ENCODE measurements at places on chromosomes 3 and 15. TPM values are rescaled to one million over a fixed set of nuclear protein-coding genes. Genes with fewer than 3 reads are reported as not detected.

DNA sequence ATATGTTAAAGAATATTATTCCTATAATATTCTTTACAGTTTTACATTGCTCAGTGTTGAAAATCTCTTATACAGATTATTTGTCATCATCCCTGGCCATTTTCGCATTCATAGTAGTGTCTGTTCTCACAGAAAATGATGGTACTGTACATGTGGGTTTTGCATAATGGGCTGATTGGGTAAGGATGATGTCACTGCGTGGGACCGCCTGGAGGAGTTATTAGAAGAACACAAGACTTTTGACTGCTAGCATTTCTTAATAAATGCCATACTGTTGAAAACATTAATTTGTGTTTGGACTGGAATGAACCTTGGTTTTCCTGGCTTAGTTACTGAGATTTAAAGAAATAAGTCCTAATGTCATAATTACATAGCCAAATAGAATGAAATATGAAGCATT is 20.3 kb downstream of the LRCH3 start:
- no peak for DNase-seq

The ASB14 gene
- total RNA-seq, result 0.20 TPM

- peak; percentile 67 for DNase-seq
Observed at GRCh38 chr15:81504170-81504905, 130.3 kb upstream of the TMC3 start.

- no peak for DNase-seq
Observed at GRCh38 chr3:121481106-121481880, 64.5 kb downstream of the POLQ start.

The LRRIQ4 gene
- not detected for total RNA-seq

The FGF12 gene
- 1.3 TPM for total RNA-seq

- no peak for DNase-seq
Observed at GRCh38 chr3:170754311-170754693, 115.7 kb downstream of the RPL22L1 start.

The HEMK1 gene
- total RNA-seq, result 14.0 TPM

DNA sequence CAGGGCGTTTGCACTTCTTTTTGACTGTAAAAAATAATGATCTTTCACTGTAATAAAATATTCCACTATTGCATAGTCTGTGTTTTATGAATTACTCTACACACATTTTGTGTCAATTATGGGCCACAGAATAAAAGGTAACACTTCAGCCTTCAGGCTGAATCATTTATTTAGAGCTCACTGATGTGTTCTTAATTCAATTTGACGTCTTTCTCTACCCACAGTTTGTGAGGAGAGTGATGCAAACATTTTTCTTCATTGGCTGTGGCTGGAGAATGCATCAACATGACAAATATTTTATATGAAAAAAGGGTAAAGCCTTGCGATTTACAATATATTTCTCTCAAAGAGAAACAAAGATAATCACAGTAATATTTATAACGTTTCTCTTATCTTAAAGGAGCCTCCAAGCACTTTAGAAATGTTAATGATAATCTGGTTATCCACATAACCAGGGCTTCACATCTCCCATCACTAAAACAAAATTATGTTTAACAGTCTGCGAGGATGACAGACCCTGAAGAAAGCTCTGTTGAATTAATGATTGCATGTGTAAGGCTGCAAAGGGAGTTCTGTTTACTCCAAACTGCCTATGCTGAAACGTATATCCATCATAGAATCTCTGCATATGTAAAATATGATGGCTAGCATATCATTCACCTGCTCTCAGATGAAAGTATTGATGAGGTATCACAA is 951.3 kb downstream of the ZPLD1 start:
- DNase-seq, result no peak

- no peak for DNase-seq
Observed at GRCh38 chr15:72784456-72784876, 908 bp upstream of the ADPGK start.

- DNase-seq, result no peak
Observed at GRCh38 chr15:48636511-48636910, 9.0 kb downstream of the FBN1 start.

DNA sequence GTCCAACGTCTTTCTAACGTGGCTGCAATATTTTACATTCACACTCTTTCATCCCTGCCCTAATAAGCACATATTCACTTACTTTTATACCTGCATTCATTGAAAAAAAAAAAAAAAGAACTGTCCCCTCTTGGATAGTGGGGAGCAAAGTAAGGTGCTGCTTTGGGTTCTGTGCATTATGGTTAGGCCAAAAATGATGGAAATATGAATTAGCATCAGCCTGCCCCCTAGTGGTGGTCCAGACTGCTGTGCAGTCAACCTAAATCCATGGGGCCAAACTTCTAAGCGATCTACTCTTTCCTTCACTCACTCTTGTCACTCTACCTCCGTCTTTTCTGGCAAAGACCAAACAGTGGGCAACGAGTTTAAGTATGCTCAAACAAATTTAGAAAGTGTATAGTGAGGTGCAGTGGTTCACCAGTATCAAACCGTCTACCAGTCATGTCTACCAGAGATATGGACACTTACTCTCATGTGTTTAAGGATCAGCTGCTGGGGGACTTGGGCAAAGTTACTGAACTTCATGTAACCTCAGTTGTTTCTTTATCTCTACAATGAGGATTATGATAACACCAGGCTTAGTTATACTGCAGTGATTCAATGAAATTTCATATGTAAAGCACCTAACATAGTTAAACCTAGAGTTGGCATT is 61.5 kb upstream of the GRM7 start:
- DNase-seq, result no peak

DNA sequence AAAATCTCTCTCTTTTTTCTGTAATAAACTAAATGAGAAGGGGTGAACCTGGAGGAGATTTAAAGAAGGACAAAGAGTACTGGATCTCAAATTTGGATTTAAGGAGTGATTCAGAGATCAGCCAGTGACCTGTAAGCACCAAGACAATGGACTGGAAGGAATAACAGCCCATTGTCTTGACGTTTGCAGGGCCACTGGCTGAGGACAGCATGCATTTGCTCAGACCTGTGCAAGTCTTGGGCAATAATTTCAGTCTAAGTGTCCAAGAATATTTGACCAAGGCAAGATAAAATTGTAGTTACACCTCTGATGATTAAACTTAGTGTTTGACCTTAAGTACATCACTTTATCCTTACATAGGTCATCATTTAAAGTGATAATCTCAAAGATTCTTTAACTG is 55.8 kb upstream of the OSTN start:
- no peak for DNase-seq

The ARNT2 gene
- 3.7 TPM for total RNA-seq

Measured in HT1080 (cell line).